IPS DF 6.9 (cell line): ENCODE measurements at places on chromosomes 6 and 20.
A peak's percentile ranks its signal among the peaks of the same experiment; 100 is the strongest.

DNA sequence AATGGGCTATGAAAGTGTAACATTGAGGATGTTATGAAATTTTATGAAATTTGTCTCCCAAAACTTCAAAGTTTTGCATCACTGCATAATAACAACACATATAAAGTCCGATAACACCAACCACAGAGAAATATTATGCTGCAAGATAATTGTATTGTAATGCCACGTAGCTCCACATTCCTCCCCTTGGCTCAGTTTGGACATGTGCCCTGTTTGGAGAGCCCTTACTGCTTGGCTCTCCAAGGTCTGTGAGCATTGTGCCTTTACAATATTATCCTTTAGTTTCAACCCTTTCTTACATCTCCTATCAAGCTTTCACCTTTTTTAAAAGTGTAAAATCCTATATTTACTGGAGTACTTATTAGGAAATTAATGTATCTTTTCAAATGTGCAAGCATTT, 10.8 kb downstream of the HBS1L start:
- no peak for DNase-seq

- DNase-seq: peak; percentile 9
Observed at GRCh38 chr20:37816003-37816402, 86.9 kb upstream of the VSTM2L start.

DNA sequence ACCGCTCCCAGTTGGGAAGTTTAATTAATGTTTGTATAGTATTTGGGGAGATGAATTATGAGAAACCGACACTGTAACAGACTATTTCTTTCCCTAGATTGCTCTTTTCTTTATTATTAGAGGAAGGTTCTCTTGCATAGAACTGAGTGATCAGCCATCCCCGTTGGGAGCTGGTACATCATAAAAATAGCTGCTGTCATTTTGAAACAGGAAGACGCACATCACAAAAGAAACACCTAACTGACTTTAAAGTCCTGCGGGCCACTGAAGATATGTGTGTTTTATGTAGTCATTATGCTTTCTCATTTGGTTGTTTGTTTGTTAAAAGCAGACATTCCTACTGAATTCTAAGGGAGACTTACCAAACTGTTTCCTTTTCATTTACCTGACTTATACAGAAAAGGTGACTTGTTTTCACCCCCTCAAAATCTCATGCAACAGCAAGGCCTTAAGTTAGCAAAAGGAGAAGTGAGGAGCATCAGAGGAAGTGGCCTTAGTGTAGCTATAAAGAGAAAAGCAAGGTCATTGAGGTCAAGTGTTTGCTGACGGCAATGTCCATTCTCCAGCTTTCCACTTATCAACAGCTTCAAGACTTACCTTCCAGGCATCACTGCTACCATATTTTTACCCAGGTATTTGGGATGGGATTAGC, 91.0 kb downstream of the PKHD1 start:
- no peak for DNase-seq

- no peak for DNase-seq
Observed at GRCh38 chr20:25476106-25477013, 68.9 kb downstream of the GINS1 start.

GRCh38 chr6:170038708-170039107, 252.2 kb downstream of the DLL1 start:
- DNase-seq: no peak
